ENCODE measurements at places on chromosomes 2 and 18. TPM values are rescaled to one million over a fixed set of nuclear protein-coding genes. Genes with fewer than 3 reads are reported as not detected.

The KIF5C gene
- total RNA-seq: 0.33 TPM

DNA sequence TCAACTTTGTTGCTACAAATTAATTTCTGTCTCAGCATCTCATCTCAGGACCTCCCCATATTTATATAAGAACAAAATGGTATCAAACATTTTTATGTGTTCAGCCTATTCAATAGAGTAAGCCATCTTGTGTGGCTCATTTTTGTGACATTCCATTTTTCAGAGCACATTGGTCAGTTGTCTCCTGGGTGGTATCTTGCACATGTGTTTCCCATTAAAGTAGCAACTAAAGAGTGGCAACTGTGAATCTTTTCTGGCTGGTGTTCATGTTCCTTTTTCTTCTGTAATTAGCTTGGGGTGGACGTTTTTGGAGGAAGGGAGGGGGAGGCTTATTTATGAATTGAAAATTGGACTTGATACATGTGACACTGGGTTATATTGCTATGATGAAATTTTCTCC lies 45.4 kb upstream of the EFEMP1 start:
- DNase-seq: no peak

- DNase-seq: no peak
Measured at GRCh38 chr2:106085181-106085940, 108.7 kb downstream of the UXS1 start.

DNA sequence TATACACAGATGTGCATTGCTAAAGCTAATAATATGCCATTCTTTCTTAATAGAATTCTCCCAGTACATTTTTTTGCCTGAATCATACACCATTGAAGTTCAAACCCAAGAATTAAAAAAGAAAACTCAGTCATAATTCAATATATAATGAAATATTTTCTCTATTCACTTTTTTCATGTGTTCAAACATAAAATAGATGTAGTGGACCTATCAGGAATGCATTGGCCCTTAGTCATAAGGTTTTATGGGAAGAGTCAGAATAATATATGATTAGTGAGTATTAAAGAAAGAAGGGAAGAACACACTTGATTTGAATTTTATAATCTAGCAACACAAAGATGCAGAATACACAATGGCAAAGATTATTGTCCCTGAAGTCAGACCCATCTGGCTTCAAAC lies 297.0 kb upstream of the COL3A1 start:
- DNase-seq: no peak

GRCh38 chr2:29871541-29871940 lies 49.8 kb downstream of the ALK start:
- no peak for DNase-seq

DNA sequence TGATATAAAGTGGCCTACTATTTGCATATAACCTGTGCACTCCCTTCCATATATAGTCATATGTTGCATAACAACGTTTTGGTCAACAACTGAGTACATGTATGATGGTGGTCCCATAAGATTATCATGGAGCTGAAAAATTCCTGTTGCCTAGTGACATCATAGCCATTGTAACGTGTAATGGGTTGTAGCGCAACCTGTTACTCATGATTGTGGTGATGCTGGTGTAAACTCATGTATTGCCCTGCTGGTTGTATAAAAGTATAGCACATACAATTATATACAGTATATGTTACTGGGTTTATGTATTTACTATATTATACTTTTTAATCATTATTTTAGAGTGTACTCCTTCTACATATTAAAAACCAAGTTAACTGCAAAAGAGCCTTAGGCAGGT lies 144.8 kb upstream of the IL1R2 start:
- no peak for DNase-seq

- DNase-seq: no peak
Measured at GRCh38 chr18:71878226-71878625, 665.9 kb downstream of the CBLN2 start.

DNA sequence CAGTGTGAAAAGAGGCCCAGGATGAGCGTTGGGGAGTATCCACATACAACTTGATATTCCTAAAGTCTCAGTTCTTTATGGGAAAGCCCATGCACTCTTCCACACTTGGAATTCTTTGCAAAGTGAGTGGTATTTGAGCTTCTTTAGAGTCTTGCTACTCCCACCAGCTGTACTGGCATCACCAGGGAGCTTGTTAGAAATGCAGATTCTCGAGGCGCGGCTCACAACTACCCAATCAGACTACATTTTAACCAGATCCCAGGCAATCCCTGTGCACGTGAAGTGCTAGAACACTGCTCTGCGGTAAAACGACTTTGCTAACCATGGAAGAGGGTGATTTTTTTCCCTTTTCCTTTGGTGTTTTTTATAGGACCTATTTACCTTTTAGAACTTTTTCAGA lies 184.7 kb downstream of the NEDD4L start:
- DNase-seq: no peak

DNA sequence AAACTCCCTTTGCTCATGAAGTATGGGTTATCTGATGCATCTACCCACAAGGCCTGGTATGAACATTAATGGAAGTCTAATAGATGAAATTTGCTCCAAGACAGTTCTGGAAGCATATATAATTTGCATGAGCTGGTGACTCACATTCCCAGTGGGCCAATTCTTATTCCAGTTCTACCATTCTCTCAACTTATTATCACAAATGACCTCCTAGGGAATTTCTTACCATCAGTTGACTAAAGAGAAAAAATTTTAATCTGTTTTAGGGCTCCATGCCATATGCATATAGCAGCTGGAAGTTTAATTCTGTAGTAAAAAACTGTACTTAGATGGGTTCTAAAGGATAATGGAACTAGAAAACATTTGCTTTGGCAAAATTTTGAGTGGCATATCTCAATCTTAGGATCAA lies 165.2 kb upstream of the COL3A1 start:
- no peak for DNase-seq

Data from left lobe of liver (tissue), 2 donors.